Suppressor macrophage treated with lipopolysaccharide for 4 hours (primary cell): ENCODE measurements at places on chromosomes 6 and 20.

- DNase-seq: no peak
These were observed 31.5 kb downstream of the PDE7B start for GRCh38 chr6:135883045-135883444.

DNA sequence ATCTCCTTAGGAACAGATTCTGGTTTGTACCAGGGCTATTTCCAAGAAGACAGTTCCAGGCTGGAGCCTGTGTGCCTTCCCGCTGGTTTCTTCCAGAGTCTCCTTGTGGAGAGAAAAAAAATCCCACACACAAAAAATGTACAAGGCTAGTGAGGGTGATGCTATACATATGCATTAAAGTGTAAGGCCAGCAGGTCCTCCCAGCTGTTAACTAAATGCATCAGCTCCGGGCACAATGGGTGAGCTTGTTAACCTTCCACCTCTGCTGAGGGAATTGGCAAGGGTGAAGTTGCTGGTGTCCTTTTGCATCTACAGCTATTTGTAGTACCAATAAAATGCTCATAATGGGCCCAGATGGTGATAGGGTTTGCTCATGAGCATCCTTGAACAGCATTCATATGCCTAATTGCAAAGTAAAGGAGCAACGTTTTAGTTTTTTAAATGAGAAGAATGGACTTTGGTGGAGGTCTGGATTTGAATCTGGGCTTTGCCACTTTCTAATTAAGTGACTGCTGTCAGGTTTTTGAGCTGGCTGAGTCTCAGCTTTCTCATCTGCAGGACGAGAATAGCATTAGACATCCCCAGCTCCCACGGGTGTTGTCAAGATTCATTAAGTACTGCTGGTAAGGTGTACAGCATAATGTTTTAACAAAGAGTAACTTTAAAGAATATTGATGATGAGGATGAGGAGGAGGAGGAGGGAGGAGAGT lies 361.8 kb downstream of the QKI start:
- DNase-seq: no peak

GRCh38 chr6:147459780-147460179 lies 48.7 kb upstream of the SAMD5 start:
- DNase-seq: no peak

DNA sequence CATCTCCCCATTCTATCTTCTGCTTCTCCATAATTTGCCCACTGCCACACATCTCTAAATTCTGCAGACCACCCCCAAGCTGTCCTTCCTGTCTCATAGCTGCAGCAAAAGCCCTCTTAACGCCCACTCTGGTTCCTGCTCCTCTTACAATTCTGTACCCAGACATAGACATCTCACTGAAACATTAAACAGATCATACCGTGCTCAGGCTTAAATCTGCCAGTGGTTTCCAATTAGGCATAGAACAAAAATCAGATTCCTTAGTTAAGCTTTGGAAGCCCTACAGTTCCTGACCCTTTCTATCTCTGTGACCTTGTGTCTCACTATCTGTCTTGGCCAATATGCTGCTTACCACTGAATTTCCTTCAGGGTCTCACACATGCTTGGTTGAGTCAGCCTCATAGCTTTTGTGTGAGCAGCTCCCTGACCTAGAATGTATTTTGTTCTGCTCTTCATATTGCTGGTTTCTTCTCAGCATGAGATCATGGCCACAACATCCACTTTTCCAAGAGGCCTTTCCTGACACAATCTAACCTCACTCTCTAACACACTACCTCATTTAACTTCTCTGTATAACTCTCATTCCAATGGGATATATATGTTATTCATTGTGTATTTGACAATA lies 749.7 kb downstream of the MAFB start:
- DNase-seq: peak; percentile 13

- no peak for DNase-seq
These were observed 21.5 kb downstream of the MANBAL start for GRCh38 chr20:37310951-37311350.

DNA sequence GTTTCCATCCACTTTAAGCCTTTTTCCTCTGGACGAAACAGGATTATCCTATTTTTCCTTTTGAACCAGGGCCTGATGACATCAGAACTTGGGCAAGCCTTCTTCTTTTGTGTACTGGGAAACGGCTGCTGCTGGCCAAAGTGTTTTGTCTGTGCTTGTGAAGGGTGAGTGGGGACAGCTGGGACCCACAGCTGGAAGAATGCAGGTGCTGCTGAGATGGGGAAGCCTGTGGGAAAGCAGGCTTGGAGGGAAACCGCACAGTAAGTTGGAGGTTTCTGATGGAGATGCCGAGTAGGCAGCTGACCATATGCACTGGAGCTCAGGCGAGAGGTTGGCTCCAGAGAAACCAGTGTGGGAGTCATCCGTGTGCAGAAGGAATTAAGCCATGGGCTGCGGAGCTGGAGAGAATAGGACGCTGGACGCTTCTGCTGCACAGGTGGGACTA lies 8.5 kb upstream of the PSMG4 start:
- no peak for DNase-seq

DNA sequence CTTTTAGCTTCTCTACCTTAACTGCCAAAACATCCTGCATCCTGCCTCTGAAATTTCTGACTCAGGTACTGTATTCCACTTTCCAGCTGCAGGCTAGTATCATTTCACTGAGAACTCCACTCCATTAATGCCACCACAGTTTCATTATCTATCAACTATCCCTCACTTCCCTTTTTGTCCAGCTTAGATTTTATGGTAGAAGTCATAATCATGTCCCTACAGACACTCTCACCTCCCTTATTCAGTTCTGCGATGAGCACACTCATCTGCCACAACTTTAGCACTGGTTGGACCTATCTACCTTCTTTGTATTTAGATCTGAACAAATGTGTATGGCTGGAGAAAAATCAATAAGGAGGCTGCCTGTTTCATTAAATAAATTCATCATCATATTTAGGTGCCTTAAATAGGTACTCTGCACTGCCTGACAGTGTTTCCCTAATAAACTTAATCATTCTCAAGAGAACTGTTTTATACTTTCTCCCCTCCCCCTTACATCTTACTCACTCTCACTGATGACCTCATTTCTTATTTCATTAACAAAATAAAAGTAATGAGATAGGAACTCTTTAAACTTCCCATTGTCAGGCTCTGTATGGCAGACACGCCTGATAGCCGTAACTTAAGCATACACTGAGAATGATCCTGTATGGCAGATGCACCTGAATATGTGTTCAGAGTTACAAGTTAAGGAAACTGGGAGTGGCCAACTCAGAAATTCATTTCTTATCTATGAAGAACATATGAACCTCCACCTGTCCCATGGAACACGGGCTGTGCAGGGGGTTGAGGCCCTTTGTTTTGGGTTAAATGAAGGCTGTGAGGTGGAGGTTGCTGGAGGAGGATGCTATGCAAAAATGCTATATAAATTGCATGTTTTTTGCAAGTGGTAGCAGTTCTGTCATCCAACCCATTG lies 95.3 kb upstream of the MAN1A1 start:
- peak; percentile 69 for DNase-seq

- DNase-seq: no peak
These were observed 9.6 kb downstream of the HRH3 start for GRCh38 chr20:62210496-62210855.

- no peak for DNase-seq
These were observed 1155.3 kb upstream of the GJE1 start for GRCh38 chr6:140977403-140977802.

GRCh38 chr20:60035-60918 lies 27.2 kb upstream of the DEFB125 start:
- no peak for DNase-seq

DNA sequence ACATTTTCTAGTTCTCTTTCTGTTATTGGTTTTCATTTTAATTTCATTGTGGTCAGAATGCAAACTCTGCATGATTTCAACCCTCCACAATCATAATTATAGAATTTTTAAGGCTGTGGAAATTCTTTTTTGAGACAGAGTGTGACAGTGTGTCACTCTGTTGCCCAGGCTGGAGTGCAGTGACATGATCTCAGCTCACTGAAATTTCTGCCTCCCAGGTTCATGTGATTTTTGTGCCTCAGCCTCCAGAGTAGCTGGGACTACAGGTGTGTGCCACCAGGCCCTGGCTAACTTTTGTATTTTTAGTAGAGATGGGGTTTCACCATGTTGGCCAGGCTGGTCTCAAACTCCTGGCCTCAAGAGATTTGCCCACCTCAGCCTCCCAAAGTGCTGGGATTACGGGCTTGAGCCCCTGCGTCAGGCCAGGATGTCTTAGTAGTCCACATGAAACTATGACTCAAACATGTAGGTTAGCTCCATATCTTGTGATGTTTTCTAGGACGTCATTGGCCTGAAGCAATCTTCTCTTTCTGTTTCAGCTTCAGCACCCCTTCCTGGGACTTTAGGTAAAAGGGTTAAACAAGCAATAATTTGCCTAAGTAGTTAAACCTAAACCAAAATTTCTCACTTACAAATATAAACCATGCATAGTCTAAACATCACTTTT lies 47.4 kb upstream of the SAMD3 start:
- no peak for DNase-seq

DNA sequence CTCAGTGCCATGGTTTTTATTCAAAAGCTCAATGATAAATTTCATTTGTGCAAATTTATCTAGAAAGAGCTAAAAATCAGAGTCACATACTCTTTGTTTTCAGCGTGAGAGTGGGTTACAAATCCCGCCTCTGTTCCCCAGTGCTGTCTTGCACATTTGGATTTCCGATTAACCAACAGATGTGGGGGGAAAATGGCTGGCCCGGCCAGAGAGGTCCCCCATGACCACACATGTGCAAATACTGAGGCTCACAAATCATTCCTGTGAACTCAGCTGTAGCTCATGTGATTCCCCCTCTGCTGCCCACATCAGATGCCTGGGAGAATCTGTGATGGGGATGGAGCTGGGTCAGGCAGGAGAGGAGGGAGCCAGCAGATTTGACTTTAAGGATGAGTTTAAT lies 168.7 kb downstream of the PAX1 start:
- no peak for DNase-seq

DNA sequence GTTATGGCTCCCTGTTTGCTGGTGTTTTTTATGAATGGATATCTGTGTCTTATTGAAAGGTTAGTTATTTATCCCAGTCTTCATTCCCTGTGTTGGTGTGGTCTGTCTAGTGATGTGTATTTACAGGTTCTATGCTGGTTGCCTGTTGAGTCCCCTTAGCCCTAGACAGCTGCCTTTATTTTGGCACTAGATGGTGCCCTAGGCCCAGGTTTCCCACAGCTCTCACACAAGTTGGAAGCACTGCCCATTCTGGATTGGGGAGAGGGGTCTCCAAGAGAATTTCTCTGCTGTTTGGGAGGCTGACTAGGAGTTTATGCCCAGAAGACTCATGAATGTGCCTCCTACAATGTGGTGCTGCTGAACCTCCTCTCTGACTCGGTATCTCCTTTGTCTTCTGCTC lies 12.4 kb downstream of the GRM1 start:
- peak; percentile 18 for DNase-seq

DNA sequence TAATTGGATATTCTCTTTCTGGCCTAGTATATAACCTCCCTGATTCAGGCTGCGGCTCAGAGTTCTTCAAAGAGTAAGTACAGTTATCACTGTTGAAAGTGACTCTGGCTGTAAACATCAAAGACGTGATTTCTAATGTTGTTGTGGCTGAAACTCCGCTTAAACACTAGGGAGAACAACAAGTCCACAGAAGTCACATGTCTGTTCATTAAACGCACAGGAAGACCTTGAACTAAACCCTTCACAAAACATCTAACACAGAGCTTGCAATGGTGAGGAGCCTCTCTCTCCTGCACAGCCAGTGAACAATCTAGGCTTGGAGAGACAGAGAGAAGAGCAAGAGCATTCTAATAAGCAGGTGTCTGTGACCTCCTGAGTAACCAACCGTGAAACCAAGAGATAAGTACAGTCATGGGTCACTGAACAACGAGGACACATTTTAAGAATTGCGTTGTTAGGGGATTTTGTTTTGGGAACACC lies 249.3 kb downstream of the PRKN start:
- no peak for DNase-seq

DNA sequence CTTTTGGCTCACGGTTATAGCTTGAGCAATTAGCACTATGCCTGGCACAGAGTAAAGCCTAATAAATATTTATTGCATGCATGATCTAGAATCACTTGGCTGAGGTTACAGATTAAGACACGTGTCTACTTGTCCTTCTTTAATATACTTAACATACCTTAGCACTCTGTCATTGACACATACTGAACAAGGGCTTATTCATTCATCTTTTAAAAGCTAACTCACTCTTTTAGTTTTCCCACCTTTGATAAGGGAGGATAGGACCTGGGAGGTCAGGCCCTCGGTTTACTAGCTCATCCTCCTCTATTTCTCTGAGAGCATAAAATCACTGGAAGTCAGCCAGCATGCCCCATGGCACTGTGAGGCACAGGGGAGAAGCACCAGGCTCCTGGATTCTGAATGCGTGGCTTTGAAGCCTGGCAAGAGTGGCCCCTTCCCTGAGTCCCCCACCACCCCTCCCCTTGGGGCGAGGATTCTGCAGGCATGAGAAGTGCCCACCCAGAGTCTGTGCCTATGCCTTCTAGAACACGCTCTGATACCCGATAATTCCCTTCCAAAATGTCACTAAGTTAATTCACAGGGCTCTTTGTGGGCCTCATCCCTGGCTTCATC lies 11.2 kb downstream of the ZCCHC3 start:
- DNase-seq: no peak

- DNase-seq: no peak
These were observed 249.5 kb downstream of the ADGRG6 start for GRCh38 chr6:142551274-142551811.

- peak; percentile 69 for DNase-seq
These were observed 250.1 kb downstream of the ATXN1 start for GRCh38 chr6:16511040-16511660.

GRCh38 chr6:1596088-1596852 lies 13.4 kb upstream of the FOXC1 start:
- peak; percentile 71 for DNase-seq

DNA sequence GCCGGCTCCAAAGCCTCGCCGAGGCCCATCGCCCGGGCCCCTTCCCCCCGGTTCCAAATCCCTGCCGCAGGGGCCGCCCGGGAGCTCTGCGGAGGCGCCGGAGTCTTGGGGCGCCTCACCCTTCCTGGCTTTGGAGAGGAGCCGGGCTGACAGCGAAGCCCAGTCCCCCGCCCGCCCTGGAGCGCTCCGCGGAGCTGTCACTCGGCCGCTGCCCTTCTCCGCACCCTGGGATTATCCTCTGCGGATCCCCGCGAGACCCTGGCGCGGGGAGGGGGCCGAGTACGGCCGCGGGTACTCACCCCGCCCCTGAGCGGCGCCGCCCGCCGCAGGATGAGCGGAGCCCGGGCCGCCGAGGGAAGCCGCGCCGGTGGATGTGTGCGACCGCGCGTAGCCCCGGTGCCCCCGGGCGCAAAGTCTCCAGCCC lies 343 bp downstream of the SNAP91 start:
- no peak for DNase-seq

- DNase-seq: peak; percentile 27
These were observed 184.7 kb upstream of the JARID2 start for GRCh38 chr6:15061180-15061641.

GRCh38 chr6:53546281-53546680 lies 1.4 kb upstream of the GCLC start:
- no peak for DNase-seq

- no peak for DNase-seq
These were observed 381.1 kb upstream of the ZFP64 start for GRCh38 chr20:52572687-52573086.

- DNase-seq: no peak
These were observed 451.5 kb downstream of the PLCB1 start for GRCh38 chr20:8583566-8584043.

- no peak for DNase-seq
These were observed 9.1 kb upstream of the CST4 start for GRCh38 chr20:23697947-23698346.

GRCh38 chr6:129623008-129623732 lies 86.8 kb downstream of the ARHGAP18 start:
- peak; percentile 37 for DNase-seq
